ENCODE measurements at places on chromosomes 1 and 21. TPM values are rescaled to one million over a fixed set of nuclear protein-coding genes. Genes with fewer than 3 reads are reported as not detected.

The CRYBG2 gene
- total RNA-seq, result 18.6 TPM

The JAM2 gene
- total RNA-seq, result 2.0 TPM

The GNG4 gene
- 0.54 TPM for total RNA-seq

The PRR9 gene
- total RNA-seq, result not detected

The UBQLN4 gene
- 28.2 TPM for total RNA-seq

The CDA gene
- total RNA-seq, result 3.1 TPM

The CRYAA gene
- not detected for total RNA-seq

The PRMT6 gene
- total RNA-seq, result 26.2 TPM

The LIPI gene
- total RNA-seq, result not detected

The YRDC gene
- total RNA-seq, result 54.7 TPM

The SAMSN1 gene
- 0.14 TPM for total RNA-seq

The KRTAP21-2 gene
- not detected for total RNA-seq

The LINGO4 gene
- not detected for total RNA-seq

The OR2T2 gene
- not detected for total RNA-seq

The EXO1 gene
- total RNA-seq, result 4.4 TPM

The AGBL4 gene
- not detected for total RNA-seq

The OR2T3 gene
- total RNA-seq, result not detected

Measured in kidney epithelial cell (primary cell).